ENCODE measurements at places on chromosomes 1 and 21. TPM values are rescaled to one million over a fixed set of nuclear protein-coding genes. Genes with fewer than 3 reads are reported as not detected.

AGMAT gene
- total RNA-seq, result 6.7 TPM

TLR5 gene
- 0.13 TPM for total RNA-seq

TTC39A gene
- 2.9 TPM for total RNA-seq

OPTC gene
- total RNA-seq, result not detected

FOXO6 gene
- 0.96 TPM for total RNA-seq

All from A549 treated with AZD2906 at 1 μM for 4 hours (cell line).